ENCODE measurements at places on chromosomes 1 and 21. TPM values are rescaled to one million over a fixed set of nuclear protein-coding genes. Genes with fewer than 3 reads are reported as not detected.

NBPF1 gene
- total RNA-seq, result 55.2 TPM

TBX15 gene
- total RNA-seq, result 0.18 TPM

AMY2A gene
- total RNA-seq, result not detected

CERS2 gene
- total RNA-seq, result 125 TPM

SYT2 gene
- not detected for total RNA-seq

GPR25 gene
- not detected for total RNA-seq

ILDR2 gene
- under 0.01 TPM for total RNA-seq

TMPRSS15 gene
- not detected for total RNA-seq

LCK gene
- total RNA-seq, result not detected

IL20 gene
- not detected for total RNA-seq

OR6K6 gene
- not detected for total RNA-seq

Measured in smooth muscle cell of bladder (primary cell).